CD4-positive, alpha-beta T cell treated with Interleukin-12 subunit alpha and Interleukin-12 subunit beta, for 1 hour (primary cell): ENCODE measurements at places on chromosomes 5 and 9.
A peak's percentile ranks its signal among the peaks of the same experiment; 100 is the strongest.

GRCh38 chr5:79878721-79879336 lies 112.2 kb downstream of the MTX3 start:
- DNase-seq: no peak

DNA sequence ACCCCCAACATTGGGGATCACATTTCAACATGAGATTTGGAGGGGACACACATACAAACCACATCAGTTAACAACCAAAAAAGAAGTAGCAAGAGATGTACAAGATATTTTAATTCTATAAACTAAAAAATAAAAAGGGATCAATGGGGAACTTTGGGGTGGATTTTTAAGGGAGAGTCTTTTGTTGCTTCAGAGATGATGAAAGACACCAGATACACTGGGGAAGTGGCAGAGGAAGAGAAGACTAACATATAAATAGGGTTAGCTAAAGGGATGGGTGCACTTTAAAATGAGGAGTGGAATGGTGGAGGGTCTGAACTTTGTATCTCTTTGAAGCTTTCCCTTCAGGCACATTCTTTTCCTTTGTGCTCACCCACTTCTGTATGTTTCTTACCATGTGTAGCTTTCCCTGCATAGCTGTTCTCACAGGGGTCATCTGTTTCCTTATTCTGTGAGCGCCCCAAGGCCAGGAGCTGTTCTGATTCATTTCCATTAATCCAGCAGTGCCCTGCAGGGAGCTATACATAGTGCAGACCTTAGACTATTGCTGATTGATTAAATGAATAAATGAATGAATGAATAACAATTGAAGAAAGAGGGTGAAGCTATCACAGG lies 531.6 kb upstream of the KLF4 start:
- DNase-seq: no peak

DNA sequence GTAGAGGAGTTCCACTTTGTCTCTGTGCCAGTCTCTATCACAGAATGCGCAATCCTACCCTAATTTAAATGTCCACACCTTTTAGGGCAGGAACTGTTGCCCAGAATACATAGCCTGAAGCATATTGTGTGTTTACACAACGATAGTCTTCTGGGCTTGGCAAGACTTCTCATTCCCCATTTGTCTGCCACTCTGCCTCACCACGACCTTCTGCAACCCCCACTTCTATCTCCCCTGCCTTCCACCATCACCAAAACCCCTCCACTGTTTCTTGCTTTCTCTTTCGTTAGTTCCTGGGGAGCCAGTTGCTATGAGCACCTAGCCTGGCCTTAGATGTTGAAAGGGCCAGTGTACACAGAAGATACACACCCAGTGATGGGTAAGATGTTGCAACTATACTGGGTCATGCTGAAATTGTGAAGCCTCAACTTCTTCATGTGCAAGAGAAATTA lies 883 bp upstream of the RNF145 start:
- no peak for DNase-seq

- no peak for DNase-seq
These were observed 245.2 kb downstream of the EFNA5 start for GRCh38 chr5:107425541-107426031.

DNA sequence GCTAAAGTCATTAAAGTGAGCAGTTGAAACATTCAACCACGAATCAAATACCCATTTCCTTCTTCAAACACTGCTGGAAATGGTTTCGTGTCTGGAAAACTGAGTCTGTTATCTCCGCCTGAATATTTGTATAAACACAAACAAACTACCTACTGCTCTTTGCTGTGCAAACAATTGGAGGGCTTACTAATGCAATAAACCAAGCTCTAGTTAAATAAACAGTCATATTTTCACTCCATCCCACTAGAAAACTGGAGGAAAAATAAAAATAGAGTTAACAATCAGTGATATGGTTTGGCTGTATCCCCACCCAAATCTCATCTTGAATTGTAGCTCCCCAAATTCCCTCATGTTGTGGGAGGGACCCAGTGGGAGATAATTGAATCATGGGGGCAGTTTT lies 397.6 kb downstream of the RASEF start:
- DNase-seq: no peak

- DNase-seq: no peak
These were observed 64.8 kb upstream of the EFNA5 start for GRCh38 chr5:107735558-107735957.

- no peak for DNase-seq
These were observed 51.5 kb downstream of the FGF1 start for GRCh38 chr5:142634216-142635011.

DNA sequence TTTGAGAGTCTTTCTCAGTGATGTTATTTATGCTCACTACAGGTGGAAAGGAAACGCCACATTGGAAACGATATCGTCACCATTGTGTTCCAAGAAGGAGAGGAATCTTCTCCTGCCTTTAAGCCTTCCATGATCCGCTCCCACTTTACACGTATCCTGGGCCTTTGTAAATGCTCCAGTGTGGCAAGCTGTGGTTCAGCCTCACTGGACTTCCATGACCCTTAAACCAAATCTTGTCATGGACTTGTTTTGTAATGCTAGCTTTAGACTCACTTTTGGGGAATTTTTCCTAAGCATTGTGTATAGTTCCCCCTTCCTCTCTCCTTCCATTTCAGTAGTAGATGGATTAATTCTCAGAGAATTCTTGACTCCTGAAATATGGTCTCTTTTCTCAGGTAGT lies 60.9 kb upstream of the SLC2A8 start:
- DNase-seq: no peak

DNA sequence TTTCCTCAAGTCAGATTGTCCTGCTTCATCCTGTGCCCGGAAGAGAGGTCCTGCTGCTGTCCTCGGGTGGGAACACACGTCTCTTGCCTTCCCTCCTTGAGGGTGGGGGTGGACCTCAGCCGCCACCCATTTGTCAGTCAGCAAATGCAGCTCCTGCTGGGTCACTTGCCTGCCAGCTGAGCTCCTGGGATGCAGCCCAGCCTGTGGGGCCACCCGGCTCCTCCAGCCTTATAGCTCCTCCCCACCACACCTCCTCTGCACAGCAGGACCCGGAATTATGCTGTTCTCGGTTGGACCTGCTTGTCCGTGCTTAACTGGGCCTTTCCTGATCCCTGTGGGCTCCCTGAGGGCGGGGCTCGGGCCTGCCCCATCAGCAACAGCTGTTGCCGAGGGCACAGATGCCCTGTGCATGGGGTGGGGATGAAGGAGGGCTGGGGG lies 52.7 kb downstream of the RXRA start:
- DNase-seq: no peak

DNA sequence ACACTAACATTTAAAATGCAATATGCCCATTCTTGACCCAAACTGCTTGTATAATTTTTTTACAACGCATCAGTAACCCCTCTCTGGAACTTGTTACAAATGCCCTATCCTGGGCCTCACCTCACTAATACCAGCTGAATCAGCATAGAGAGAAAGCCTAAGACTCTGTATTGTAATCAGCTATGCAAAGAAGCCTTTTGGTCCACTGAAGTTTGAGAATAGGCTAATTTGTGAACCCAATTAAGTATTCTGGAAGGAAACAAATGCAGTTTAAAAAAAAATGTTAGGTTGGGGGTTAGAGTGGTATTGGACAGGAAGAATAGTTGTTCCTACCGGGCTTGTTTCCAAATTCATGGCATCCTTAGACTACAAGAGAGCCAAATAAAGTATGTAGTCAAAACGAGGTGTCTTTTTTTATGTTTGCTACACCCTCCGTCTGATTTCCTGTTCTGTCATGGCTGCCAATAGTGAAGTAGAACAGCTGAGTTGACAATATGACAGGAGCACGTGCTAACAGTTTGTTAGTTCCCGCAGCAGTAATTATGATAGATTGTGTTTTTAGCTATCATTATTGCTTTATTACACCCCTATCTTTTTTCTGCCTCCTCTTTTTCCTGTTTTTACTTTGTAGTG lies 1048.7 kb upstream of the NUDT12 start:
- no peak for DNase-seq

DNA sequence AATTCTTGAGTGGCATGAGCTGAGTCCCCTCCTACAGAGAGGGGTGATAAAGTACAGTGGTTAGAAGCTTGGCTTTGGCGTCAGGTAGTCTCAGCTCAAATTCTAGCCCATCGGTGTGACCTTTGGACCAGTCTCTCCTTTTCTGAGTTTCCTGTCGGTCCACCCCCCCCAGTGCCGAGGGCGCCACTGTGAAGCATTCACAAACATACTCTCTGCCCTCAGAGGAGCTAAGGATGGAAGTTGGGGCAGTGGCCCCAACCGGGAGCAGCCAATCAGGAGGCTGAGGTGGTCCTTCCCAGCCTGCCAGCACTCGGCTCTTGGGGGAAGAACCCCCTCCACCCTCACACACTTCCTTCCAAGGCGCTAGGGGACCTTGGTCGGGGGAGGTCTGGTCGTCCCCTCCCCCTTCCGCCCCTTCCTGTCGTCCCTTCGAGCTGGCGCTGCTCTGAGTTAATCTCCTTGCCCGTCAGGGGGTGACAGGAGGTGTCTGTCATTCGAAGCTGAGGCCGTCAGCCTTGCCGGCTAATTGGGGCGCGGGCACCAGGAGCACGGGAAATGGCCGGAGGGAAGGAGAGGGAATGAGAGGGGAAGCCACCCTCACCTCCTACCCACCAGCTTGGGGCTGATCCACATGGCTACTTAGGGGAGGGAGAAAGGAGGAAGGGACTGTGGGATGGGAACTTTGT lies 53.0 kb downstream of the CXXC5 start:
- DNase-seq: no peak

GRCh38 chr5:172365948-172366608 lies 82.5 kb upstream of the UBTD2 start:
- DNase-seq: no peak

DNA sequence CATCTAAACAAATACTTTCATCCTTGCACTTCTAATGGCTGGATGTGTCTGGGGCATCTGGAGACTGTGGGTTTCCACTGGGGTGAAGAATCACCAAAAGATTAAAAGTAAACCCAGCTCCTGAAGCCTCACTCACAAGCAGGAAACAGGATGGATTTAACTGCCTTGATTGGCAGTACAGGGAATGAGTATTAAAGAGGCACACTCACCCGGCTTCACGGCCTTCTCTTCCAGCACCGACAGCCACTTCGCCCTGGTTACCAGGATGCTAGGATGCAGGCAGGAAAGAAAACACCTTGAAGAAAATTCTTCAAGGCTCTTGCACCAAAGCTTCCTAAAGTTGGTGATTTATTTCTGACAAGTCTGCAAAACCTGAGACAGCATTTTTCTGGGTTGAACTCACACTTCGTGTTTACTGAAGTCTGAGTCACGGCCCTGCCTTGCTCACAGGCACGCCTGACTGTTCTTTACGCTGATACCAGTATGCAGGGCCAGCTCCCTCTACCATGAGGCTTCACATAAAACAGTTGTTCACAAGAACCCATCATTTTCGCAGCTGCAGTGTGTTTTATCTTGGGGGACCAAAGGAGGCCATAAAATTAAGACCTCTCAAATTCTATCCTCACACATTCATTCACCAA lies 56.5 kb upstream of the ZNF354A start:
- DNase-seq: no peak

DNA sequence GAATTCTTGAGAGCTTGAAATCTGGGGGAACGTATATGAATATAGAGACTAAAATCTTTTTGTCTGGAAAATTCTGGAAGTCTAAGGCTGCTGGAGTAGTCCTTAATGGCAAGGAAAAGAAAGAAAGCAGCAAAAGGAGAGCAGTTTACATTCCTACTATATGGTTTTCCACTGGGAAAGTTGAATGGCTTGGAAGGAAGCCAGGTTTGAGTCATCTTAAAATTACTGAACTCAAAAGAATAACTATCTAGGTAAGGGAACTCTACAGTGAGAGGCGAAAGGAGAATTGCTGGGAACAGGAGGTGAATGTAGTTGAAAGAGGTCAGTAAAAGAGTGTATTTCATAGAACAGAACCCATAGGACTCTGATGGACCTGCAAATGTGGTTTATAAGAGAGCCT lies 258.1 kb upstream of the EDIL3 start:
- no peak for DNase-seq

- no peak for DNase-seq
These were observed 542.9 kb downstream of the EFNA5 start for GRCh38 chr5:107127878-107128277.

GRCh38 chr9:78544230-78544629 lies 247.3 kb downstream of the PSAT1 start:
- no peak for DNase-seq

GRCh38 chr5:142145106-142145900 lies 36.7 kb downstream of the NDFIP1 start:
- DNase-seq: peak; percentile 73

DNA sequence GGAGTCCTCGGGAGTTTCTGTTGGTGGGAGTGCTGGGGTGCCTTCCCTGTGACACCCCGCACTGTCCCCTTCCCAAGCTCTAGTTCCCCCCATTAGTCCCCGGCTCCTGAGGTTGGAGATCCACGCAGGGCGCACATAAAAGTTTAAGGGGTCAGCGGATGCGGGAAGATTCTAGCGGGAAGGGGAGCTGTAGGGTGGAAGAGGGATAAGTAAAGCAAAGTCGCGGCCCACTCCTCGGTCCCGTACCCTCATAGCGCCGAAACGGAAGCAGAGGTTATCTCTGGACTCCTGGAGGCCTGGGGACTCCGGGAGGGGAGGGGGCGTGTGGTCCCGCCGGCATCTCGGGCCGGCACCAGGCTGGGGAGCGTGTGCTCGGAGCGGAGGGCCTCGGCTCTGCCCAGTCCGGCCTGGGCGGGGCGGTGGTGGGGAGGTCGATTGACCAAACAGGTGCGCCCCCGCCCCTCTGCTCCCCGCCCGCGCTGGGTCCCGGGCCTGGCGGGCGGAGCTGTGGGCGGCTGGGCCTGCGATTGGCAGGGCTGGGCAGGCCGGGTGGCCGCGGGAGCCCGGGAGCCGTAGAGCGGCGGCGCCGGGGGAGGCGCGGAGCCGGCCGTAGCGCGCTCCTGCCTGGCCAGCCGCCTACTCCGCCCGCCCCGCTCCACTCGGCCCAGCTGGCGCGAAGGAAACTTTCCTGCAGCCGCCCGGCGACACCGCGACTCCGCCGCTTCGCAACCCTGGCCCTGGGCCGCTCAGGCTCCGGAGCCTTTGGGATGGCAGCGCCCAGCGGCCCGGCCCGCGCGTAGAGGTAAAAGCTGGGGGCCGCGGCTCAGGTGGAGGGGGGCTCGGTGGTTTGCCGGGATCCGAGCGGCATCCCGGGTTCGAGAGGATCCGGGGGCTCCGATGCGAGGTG lies 52.2 kb upstream of the DAB2IP start:
- no peak for DNase-seq

DNA sequence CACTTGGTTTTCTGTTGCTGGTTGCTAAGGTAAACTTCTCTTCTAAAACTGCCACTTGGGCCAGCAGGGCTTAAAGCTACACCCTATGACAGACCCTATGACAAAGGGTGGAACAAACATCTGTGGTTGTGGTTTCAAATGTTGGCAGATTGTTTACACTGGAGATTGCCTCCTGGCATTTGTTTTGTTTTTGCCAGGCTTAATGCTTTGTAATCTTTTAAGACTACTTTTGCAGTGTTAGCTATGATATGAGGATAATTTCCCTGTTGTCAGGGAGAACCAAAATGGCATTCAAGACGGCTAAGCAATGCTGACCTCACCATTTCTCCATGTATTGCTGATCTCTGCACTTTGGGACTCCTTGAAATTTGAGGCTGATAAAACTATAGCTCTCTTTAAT lies 50.3 kb downstream of the MAMDC2 start:
- DNase-seq: peak; percentile 9

- DNase-seq: no peak
These were observed 6.6 kb upstream of the OTULINL start for GRCh38 chr5:14574891-14575508.

GRCh38 chr5:10339058-10339811 lies 14.3 kb upstream of the MARCHF6 start:
- no peak for DNase-seq

- no peak for DNase-seq
These were observed 230.8 kb downstream of the AGTPBP1 start for GRCh38 chr9:85510830-85511504.
